CD8-positive, alpha-beta memory T cell (primary cell): ENCODE measurements at places on chromosomes 13 and 19. TPM values are rescaled to one million over a fixed set of nuclear protein-coding genes. Genes with fewer than 3 reads are reported as not detected.

GRCh38 chr19:7595466-7596133 lies at the start of gene CAMSAP3:
Gene CAMSAP3, plus strand, starts transcription at chr19:7595863. Its CDS starts 140 bp downstream, at chr19:7596003.
- H3K4me1 ChIP-seq = no peaks in the 10 kb centered on the region
- DNase-seq = peak; percentile 37
- H3K36me3 ChIP-seq = no peaks in the 10 kb centered on the region
- H3K27ac ChIP-seq = no peak within 1 kb of the TSS

DNA sequence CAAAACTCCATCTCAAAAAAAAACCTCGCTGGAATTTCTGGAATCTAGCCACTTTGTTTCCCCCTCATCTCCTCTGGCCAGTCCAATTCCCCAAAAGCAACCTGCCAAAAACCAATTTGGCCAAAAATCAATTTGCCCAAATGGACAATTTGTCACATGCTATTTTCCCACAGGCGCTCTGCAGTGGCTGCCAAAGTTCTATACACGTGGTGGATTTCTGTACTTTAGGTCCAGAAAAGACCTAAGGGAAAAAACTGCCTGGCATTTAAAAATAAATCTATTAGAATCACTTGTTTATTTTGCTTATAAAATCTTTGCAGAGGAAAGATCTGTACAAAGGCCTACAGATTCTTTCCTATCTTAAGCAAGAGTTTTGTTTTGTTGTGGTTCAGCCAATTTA lies 79.4 kb downstream of the MAP4K1 start:
- H3K4me3 ChIP-seq = no peak overlapping the region
- H3K27me3 ChIP-seq = no peaks in the 10 kb centered on the region
- DNase-seq = no peak
- H3K27ac ChIP-seq = no peak overlapping the region
- H3K4me1 ChIP-seq = peaks cover 36% of the 10 kb centered on the region
- H3K36me3 ChIP-seq = no peaks in the 10 kb centered on the region

Gene LGALS14
- not detected for polyA plus RNA-seq

Gene IQCN
- polyA plus RNA-seq = 0.31 TPM

Gene CEACAM7
- not detected for polyA plus RNA-seq

Gene RFXANK
- polyA plus RNA-seq = 71.2 TPM

Gene YJEFN3
- not detected for polyA plus RNA-seq

Gene CEACAM21
- 46.6 TPM for polyA plus RNA-seq

Gene KCNRG
- 0.44 TPM for polyA plus RNA-seq

Gene CDC16
- polyA plus RNA-seq = 22.1 TPM

Gene COQ8B
- 17.3 TPM for polyA plus RNA-seq
